Naive thymus-derived CD8-positive, alpha-beta T cell (primary cell): ENCODE measurements at places on chromosomes 13 and 19. TPM values are rescaled to one million over a fixed set of nuclear protein-coding genes. Genes with fewer than 3 reads are reported as not detected.
A peak's percentile ranks its signal among the peaks of the same experiment; 100 is the strongest.

Gene LRP3
- total RNA-seq = not detected

Gene AXL
- total RNA-seq = not detected

Gene ZNF667
- 14.7 TPM for total RNA-seq

Gene PNMA8A
- total RNA-seq = 3.0 TPM

Gene LHB
- total RNA-seq = not detected

Gene STX10
- total RNA-seq = 60.2 TPM

Gene B3GNT8
- 0.41 TPM for total RNA-seq

Gene WASF3
- 0.16 TPM for total RNA-seq

DNA sequence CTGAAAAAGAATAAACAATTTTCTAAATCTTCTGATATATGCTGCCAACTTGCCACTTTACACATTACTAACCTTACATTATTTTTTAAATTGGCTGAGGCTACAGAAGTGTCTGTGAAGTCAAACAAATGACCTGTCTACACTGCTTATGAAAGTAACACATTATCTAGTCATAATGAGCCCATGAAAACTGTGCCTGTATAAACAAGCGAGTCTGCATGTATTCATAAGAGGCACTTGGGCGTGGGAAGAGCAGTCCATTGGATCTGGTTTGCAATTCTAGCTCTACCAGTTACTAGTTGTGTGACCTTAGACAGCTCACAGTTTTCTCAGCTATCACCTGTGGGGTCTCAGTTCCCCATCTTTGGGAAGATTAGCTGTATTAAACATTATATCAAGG is 3.1 kb downstream of the VPS36 start:
- H3K27me3 ChIP-seq = no peaks in the 10 kb centered on the region
- no peak overlapping the region for H3K27ac ChIP-seq
- no peak for DNase-seq
- H3K4me3 ChIP-seq = no peak overlapping the region

DNA sequence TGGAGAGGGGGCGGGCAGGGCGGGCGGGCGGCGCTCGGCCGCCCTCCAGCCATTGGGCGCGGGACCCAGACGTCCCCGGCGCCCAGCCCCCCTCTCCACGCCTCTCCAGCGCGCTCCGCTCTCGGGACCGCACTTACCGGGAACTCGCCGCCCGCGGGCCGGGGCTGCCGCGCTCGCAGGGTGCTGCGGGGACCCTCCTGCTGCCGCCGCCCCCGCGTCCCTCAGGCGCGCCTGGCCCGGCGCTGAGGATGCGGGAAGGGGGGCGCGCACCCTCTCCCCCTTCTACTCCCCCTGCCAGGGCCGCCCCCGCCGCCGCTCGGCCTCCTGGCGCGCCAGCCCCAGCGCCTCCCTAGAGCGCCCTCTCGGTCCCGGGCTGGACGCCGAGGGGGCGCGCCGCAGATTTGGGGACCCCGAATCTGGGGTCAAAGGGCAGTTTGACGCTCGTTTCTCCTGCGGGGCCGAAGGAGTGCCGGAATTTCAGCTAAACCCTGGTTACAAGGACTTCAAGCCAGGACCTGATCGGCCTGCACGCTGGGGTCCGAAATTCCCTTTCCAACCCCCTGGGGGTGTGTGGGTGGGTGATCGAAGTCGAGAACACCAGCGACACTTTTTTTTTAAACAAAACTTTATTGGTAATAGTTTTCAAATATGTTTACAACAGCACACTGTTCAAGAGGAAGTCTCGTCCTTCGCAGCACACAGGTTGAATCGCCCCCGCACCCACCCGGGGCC is 696 bp upstream of the SAMD1 start:
- DNase-seq = peak; percentile 89
- H3K4me1 ChIP-seq = peaks cover 23% of the 10 kb centered on the region
- H3K4me3 ChIP-seq = peak overlapping the region; percentile 99
- H3K27ac ChIP-seq = peak overlapping the region; percentile 99
- no peaks in the 10 kb centered on the region for H3K27me3 ChIP-seq

- no peak for DNase-seq
- H3K4me3 ChIP-seq = no peak within 1 kb of the TSS
- no peaks in the 10 kb centered on the region for H3K4me1 ChIP-seq
- H3K27ac ChIP-seq = no peak within 1 kb of the TSS
Observed at GRCh38 chr19:50203281-50204080, at the start of gene MYH14. Gene MYH14 (plus strand): TSS chr19:50203622. CDS start chr19:50210366, 6,744 bp downstream.

DNA sequence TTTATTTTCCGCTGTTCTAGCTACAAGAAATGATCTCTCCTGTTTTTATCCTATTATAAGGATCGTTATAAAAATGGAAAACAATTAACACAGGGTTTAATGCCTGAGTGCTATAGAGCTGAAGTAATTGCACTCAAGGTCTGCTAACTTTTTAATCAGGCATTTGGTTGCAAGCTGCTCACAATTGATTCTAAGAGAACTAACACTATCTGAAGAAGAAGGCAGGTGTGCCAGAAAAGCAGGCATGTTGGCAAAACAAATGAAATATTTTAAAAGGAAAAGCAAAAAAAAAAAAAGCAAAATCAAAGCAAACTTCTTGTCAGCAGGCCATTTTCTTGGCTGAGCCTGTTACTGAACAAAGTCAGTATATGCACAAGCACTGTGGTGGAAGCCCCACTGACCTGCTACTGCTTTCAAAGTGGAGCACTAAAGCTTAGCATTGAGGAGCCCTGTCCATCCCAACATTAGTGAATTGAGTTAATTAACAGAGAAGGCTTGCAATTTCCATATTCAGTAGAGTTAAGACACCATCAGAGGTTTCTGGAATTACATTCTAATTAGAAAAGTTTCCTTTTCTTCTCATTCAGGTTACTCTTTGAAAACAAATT is 574.2 kb downstream of the PCDH9 start:
- DNase-seq = no peak
- no peaks in the 10 kb centered on the region for H3K36me3 ChIP-seq
- no peak overlapping the region for H3K27ac ChIP-seq
- H3K4me1 ChIP-seq = no peaks in the 10 kb centered on the region
- no peaks in the 10 kb centered on the region for H3K27me3 ChIP-seq
- no peak overlapping the region for H3K4me3 ChIP-seq

GRCh38 chr13:44317752-44318151 is 55.9 kb upstream of the SERP2 start:
- H3K27me3 ChIP-seq = peaks cover under 1% of the 10 kb centered on the region
- H3K4me1 ChIP-seq = no peaks in the 10 kb centered on the region
- H3K4me3 ChIP-seq = no peak overlapping the region
- H3K27ac ChIP-seq = no peak overlapping the region
- peaks cover 8% of the 10 kb centered on the region for H3K36me3 ChIP-seq

DNA sequence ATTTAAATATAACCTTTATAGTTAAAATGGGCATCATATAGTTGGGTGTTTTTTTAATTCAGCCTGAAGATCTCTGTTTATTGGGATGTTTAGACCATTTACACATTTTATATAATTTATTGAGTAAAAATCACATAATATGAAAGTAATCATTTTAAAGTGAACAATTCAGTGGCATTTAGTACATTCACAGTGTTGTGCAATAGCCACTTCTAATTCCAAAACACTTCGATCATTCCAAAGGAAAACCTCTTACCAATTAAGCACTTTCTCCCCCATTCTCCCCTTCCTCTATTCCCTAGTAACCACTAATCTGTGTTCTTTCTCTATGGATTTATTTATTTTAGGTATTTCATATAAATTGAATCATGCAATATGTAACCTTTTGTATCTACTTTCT is 30.2 kb downstream of the ZNF527 start:
- no peak overlapping the region for H3K4me3 ChIP-seq
- H3K4me1 ChIP-seq = no peaks in the 10 kb centered on the region
- H3K27ac ChIP-seq = no peak overlapping the region
- no peaks in the 10 kb centered on the region for H3K27me3 ChIP-seq

GRCh38 chr19:6429419-6430221 is 3.9 kb downstream of the SLC25A41 start:
- no peak overlapping the region for H3K27ac ChIP-seq
- peaks cover 14% of the 10 kb centered on the region for H3K4me1 ChIP-seq
- no peaks in the 10 kb centered on the region for H3K27me3 ChIP-seq
- peak overlapping the region; percentile 58 for H3K4me3 ChIP-seq
- no peaks in the 10 kb centered on the region for H3K36me3 ChIP-seq

DNA sequence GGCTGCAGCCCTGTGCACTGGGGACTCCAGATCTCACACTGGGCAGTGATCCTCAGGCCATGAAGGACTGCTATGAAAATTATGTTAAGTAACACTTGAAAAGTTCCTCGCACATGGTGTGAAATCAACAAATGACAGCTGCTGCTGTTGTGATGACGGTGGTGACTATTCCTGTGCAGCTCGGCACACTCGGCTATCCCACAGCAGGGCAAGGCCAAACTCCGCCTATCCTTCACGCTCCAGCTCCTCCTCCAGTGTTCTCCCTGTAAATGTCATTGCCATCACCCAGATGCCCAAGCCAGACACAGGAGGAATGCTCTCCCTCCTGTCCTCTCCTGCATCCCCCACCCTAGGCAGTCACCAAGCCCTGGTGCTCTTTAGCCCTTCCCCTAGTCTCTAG is 31.3 kb downstream of the GRIK5 start:
- no peak for DNase-seq
- no peaks in the 10 kb centered on the region for H3K27me3 ChIP-seq
- peaks cover 6% of the 10 kb centered on the region for H3K4me1 ChIP-seq
- no peak overlapping the region for H3K4me3 ChIP-seq
- H3K27ac ChIP-seq = no peak overlapping the region
- no peaks in the 10 kb centered on the region for H3K36me3 ChIP-seq

- no peaks in the 10 kb centered on the region for H3K27me3 ChIP-seq
- H3K27ac ChIP-seq = no peak overlapping the region
- DNase-seq = no peak
- H3K36me3 ChIP-seq = no peaks in the 10 kb centered on the region
- no peak overlapping the region for H3K4me3 ChIP-seq
Observed at GRCh38 chr13:51252954-51253532, 30.8 kb downstream of the FAM124A start.

DNA sequence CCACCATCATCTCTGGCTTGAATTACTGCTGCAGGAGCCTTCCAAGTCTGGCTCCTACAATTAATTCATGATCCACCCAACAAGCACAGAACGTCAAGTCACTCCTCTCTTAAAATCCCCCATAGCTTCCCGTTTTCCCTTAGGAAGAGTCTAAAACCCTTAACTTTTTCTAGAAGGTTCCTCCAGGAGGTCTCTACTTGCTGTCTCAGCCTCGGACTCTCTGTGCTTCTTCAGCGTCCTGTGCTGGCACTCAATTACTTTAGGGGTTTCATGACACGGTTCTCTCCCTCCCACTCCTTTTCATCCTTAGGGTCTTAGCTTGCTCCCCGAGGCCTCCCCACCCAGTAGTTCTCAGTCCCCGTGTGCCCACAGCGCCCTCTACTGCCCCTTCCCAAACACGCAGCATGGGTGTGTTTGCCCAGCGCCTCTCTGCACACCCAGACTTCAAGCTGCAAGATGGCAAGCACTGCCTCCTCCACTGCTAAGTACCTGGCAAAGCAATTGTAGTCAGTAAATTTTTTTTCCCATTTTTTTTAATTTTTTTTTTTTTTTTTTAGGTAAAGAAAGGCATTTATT is 25.8 kb upstream of the MAP3K10 start:
- H3K27ac ChIP-seq = no peak overlapping the region
- H3K36me3 ChIP-seq = no peaks in the 10 kb centered on the region
- DNase-seq = peak; percentile 70
- peaks cover 4% of the 10 kb centered on the region for H3K27me3 ChIP-seq
- H3K4me3 ChIP-seq = no peak overlapping the region

- no peak within 1 kb of the TSS for H3K27ac ChIP-seq
- no peak within 1 kb of the TSS for H3K4me3 ChIP-seq
- no peak for DNase-seq
- peaks cover 5% of the 10 kb centered on the region for H3K36me3 ChIP-seq
- H3K4me1 ChIP-seq = peaks cover 4% of the 10 kb centered on the region
- peaks cover 25% of the 10 kb centered on the region for H3K27me3 ChIP-seq
Observed at GRCh38 chr19:46471116-46471733, at the start of gene PNMA8A. Gene PNMA8A (minus strand): TSS chr19:46471563. CDS start chr19:46471035, 528 bp downstream.

DNA sequence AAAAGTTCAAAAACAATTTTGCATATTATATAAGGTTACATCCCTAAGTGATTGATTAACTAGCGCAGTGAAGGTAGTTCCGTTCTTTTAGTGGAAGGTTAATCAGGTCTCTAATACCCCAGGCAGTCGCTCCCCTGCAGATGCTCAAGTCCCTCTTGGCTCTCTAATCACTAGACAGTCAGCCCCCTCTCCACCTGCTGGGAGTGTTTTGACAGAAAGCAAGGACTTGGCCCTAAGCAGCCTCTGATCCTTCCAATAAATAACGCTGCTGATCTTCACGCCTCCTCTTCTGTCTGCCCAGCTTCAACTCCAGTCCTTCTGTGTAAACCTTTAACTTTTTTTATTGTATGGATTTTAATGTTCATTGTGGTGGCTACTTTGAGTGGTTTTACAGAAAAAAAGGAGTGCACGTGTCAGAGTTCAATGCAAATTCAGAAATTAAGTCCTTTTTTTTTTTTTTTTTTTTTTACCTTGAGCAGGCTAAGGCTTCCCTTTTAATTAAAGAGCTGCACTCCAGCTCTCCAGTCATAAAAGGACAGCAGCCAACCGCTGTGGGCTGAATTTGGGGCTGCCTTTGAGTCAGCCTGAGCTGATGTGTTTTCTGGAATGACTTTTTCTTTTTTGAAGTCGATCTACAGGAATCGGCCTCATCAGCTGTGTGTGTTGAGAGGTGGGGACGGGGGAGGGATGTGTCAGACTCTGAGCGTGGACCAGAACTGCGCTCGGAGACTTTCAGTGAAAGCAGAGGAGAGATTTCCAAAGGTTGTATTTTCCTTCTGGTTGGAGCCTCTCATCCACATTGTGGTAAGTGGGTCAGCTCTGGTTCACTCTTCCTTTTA is 33.8 kb upstream of the MYO16 start:
- no peaks in the 10 kb centered on the region for H3K27me3 ChIP-seq
- H3K27ac ChIP-seq = no peak overlapping the region
- no peak for DNase-seq

DNA sequence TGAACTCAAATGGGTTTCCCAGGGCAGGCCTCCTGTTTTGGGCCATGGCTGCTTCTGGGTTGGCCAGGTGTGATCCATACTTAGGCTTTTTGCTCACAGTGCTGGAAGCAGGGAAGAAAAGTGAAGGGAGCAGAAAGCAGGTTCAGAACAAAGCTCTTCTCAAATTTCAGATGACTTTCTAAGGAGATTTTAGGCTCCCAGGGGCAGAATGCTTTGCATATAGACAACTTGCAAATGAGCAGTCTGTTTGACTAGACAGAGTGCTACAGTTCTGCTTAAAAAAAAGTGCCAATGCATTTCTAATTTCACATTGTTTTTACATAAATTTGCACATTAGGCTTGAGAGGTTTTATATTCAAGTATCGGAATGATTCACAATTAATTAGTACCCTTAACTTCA is 2.6 kb upstream of the SLC10A2 start:
- no peaks in the 10 kb centered on the region for H3K4me1 ChIP-seq
- no peak for DNase-seq
- no peaks in the 10 kb centered on the region for H3K36me3 ChIP-seq
- no peak overlapping the region for H3K4me3 ChIP-seq
- H3K27ac ChIP-seq = no peak overlapping the region
- peaks cover 17% of the 10 kb centered on the region for H3K27me3 ChIP-seq

DNA sequence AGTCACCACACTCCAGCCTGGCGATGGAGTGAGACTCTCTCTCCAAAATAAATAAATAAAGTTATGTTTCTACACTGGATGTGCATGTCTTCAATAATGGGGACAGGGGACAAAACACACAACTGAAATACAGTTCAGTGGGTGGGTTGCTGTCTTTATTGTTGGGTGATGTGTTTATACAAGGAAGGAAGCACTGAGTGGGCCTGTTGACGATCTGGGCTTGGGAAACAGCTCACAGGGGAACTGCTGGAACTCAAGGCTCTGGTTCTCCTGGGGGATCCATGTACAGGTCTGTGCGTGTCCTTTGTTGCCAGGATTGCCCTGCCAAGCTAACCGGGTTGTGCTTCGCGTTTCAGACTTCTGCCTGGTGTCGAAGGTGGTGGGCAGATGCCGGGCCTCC is 18.9 kb downstream of the SPINT2 start:
- H3K27me3 ChIP-seq = no peaks in the 10 kb centered on the region
- no peak overlapping the region for H3K27ac ChIP-seq
- peaks cover 48% of the 10 kb centered on the region for H3K36me3 ChIP-seq
- H3K4me1 ChIP-seq = peaks cover 17% of the 10 kb centered on the region
- DNase-seq = no peak
